Stimulated activated CD4-positive, alpha-beta T cell treated with anti-CD3 and anti-CD28 coated beads, Interleukin-4, amount 100 ng/mL, for 4 hours (primary cell): ENCODE measurements at places on chromosomes 11 and 22.
A peak's percentile ranks its signal among the peaks of the same experiment; 100 is the strongest.

- DNase-seq: no peak
These were observed 36.5 kb upstream of the TOP3B start for GRCh38 chr22:22018825-22019658.

DNA sequence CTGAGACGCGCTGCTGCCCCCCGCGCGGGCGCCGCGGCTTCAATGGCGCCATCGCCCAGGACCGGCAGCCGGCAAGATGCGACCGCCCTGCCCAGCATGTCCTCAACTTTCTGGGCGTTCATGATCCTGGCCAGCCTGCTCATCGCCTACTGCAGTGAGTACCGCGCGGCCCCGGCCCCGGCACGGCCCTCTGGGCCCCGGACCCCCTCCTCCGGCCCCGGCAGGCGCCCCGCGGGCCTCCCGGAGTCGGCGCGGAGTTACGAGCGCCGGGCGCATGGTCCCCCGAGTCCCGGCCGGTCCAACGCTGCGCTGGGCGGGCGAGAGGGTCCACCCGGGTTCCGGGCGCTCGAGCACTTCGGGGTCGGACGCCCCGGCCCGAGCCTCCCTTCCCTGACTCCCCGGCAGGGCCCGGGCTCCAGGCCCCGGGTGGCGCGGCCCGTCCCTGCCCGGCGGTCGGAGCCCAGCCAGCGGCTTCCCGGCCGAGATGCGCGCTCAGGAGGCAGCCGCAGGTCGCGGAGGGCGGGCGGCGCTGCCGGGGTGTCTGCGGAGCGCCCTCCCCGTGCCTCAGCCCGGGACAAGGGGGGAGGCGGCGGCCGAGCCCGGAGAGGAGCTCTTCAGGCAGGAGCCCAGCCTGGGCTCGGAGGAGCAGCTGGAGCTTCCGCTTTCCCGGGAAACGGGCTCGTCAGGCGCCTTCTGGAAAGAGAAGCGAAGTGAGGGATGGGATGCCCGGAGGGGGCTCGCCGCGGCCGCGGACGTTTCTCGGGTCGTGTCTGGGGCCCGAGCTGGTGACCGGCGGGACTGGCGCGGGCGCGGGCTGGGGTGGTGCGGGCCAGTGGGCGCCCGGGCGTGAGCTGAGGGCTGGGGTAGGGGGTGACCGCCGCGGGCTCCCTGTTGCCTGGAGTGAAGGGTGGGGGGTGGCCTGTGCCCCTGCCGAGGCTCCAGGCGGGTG lies 1337.8 kb downstream of the BRD1 start:
- DNase-seq: no peak

- DNase-seq: no peak
These were observed 6.9 kb downstream of the AP5B1 start for GRCh38 chr11:65773784-65774411.

- DNase-seq: no peak
These were observed 59.0 kb downstream of the ZNRF3 start for GRCh38 chr22:28942333-28942732.

DNA sequence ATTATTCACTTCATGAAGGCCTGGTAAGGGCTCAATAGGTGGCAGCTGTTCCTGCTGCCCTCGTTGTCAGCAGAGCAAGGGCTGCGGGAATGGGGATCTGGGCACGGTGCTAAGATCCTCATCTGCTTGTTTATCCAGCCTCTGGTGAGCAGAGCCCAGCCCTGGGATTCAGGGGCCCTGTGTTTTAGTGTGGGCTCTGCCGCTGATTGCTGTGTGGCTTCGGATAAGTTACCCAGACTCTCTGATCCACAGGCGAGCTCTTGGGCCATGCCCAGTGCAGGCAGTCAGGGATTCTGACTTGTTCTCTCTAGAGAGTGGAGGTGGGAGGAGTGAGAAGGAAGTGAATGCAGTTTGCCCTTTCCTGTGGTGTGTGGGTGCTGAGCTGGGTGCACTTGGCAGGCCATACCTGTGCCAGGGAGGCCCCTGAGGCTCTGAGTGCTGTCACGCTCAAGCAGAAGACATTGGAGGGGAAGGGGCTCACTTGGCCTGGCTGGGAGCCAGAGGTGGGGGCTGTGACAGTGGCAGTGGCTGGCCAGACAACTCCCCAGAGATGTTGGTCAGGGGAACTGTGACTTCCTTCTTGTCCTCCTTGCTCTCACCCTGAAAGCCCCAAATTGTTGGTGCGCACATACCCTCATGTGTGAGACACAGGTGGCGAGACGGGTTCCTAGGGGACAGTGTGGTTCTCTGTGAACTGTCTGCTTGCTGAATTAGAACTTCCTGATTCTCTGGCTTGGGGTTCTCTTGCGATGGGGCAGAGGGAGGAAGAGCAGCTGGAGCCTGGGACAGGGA lies 43.7 kb downstream of the CD82 start:
- DNase-seq: peak; percentile 41

DNA sequence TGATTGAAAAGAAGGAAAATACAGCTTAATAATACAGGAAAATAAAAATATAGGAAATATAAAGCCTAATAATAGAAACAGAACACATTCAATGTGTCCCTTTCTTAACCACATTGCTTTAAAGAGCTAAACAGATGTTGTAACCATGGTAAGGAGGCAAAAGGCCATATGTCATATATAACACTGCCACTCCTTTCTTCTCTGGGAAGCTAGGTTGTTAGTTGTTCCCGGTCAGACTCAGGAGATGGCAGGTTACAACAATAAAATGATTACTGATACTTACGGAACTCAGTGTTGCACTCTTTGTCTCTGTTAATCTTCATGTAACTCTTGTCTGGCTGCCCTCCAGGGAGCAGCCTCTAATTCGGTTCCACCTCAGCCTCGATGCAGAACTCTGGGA lies 134.7 kb upstream of the PGR start:
- no peak for DNase-seq

DNA sequence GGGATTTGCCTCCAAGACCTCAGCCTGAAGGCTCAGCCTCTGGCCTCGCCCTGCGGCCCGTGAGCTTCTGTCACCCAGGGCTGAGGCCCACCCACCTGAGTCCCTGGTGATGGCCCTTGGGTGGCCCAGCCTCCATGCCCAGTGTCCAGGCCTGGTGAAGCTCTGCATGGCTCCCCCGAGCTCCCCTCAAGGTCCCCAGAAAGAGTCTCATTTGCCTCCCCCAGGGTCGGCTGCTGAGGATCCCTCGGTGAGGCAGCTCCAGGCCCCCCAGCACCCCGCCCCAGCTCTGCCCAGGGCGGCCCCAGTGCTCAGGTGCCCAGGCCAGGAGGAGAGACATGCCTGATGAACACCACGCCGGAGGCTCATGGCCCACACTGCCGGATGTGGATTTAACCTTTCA lies 2.1 kb upstream of the TH start:
- no peak for DNase-seq

DNA sequence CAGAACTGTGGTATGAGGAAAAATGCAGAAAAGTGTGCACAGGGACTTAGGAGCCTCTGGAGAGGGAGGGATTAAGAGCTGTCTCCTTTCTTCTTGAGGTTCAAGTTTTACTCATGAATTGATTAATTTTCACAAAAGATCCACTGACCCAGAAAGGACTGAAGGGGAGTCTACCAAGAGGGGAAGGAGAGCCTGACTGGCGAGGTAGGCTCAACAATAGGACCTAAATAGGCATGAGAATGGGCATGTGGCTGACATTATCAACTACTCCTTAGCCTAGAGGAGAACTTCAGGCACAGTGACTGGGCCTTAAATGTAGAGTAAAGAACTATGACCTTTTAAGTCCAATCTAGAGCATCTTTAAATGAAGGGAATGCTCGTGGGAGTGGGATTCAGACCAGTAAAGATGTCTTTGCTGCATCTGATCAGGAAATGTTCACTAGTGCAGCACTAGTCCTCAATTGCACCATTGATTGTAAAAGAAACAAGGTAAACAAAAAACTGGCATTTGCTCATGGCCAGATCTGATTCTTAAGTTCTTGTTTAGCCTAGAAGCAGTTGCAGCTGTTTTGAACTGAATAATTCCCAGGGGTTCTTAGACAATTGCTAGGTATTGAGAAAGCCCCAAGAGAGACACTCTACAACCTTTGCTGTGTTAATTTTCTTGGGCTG lies 135.6 kb downstream of the RAB38 start:
- DNase-seq: no peak

DNA sequence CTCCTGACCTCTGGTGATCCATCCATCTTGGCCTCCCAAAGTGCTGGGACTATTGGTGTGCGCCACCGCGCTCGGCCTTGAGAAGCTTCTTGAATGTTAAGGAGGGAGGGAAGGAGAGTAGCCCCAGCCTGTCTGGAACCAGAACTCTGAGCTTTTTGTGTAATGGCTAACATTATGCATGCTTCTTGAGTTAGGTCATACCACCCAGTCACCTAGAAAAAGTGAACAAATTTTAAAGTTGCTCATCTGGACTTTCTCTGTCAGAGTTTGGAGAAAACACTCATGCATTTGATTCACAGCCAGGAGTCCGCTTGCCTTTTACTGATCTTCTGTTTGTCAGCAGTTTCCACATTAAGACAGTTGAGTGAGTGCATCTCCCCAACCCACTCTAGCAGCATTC lies 82.1 kb downstream of the PPP6R3 start:
- no peak for DNase-seq

DNA sequence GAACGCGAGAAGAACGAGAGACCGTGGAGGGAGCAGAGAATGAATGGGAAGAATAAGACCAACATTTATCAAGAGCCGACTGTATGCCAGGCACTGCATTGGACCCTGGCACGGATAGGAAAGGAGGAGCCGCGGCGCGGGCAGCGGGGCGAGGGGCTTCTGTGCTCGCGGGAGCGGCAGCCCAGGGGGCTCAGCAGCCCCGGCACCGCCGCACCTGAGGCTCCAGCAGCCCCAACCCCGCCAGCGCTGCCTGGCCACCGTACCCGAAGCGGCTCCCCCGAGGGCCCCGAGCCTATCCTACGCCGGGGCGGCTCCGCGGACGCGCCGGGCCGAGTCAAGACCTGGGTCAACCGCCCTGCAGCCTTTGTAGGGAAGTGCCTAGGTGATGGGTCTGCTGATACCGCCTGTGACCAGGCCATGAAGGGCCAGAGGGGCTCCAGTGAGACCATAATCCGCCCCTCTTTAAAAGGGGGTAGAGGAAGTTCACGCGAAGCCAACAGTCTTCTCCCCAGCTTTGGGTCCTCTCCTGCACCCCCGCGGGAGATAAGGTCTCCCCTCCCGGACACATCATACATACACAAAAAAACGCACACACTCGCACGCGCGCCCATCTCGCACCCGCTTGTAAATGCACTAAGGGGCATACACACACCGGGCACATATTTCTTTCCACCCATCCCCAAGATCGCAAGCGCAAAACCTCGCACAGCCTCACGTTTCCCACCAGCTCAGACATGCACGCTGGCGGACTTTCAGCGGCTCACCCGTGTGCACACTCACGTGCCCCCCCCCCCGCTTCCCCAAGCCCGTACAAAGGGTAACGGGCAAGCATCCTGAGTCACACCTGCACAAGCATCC lies 935 bp upstream of the RTN4RL2 start:
- no peak for DNase-seq

- DNase-seq: no peak
These were observed 52.8 kb upstream of the RRAS2 start for GRCh38 chr11:14411818-14412217.

- DNase-seq: peak; percentile 74
These were observed 9.3 kb downstream of the INS start for GRCh38 chr11:2151500-2152257.

GRCh38 chr22:46233231-46233630 lies 16.9 kb downstream of the CDPF1 start:
- no peak for DNase-seq

GRCh38 chr22:36776722-36777121 lies 803 bp upstream of the IFT27 start:
- DNase-seq: no peak

- peak; percentile 66 for DNase-seq
These were observed 96.5 kb downstream of the CWC15 start for GRCh38 chr11:94876645-94877442.

DNA sequence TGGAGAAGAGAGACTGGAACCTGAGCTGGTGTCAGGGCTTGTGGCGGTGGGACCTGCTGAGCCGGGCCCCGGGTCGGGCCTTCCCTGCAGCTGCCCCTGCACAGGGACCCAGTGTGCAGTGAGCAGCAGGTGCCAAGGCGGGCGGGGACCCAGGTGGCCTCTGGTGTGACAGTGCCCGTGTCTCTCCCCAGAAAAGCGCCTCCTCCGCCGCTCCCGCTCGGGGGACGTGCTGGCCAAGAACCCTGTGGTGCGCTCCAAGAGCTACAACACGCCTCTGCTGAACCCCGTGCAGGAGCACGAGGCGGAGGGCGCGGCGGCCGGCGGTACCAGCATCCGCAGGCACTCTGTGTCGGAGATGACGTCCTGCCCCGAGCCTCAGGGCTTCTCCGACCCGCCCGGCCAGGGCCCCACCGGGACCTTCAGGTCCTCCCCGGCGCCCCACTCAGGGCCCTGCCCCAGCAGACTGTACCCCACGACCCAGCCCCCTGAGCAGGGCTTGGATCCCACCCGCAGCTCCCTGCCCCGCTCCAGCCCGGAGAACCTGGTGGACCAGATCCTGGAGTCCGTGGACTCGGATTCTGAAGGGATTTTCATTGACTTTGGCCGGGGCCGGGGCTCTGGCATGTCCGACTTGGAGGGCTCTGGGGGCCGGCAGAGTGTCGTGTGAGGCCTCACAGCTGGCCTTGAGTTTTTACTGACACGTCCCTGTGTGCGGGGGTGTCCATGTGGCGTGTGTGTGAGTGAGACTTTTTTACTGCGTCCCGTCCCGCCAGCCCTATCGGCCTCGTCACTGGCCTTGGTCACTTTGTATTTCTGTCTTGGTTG lies 15.6 kb upstream of the ARHGAP8 start:
- DNase-seq: no peak

GRCh38 chr11:72102631-72102945 lies 509 bp downstream of the LAMTOR1 start:
- DNase-seq: no peak

- DNase-seq: no peak
These were observed 85.5 kb downstream of the PACS1 start for GRCh38 chr11:66155387-66156073.

- no peak for DNase-seq
These were observed 204.4 kb downstream of the FAM76B start for GRCh38 chr11:95585069-95585751.

- DNase-seq: no peak
These were observed 9.9 kb downstream of the NAP1L4 start for GRCh38 chr11:2982214-2982613.

- no peak for DNase-seq
These were observed 18.1 kb downstream of the TMPRSS13 start for GRCh38 chr11:117910941-117911655.

- no peak for DNase-seq
These were observed 37.1 kb downstream of the SVIP start for GRCh38 chr11:22792497-22792896.
